NCI-H446 treated with DMSO at 0.1 percent for 48 hours (cell line): ENCODE measurements at places on chromosomes 12 and 14.
A peak's percentile ranks its signal among the peaks of the same experiment; 100 is the strongest.

DNA sequence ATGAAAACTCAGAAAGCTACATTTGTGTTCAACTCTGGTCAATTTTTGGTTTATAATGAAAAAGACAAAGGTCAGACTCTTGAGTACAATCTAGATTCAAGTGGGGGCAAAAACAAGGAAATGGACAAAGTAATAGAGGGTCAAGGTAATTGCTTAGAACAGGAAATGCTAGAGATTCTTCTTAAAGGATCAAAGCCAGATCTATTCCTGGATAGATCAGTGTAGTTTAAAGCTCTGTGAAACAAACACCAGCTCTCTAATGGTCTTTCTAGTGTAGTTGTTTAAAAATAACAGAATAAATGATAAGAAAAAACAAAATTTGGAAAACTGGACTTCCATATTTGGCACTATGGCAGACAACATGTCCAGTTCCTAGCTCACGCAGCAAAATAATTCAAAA, 70.7 kb upstream of the SLC8A3 start:
- no peak for DNase-seq

DNA sequence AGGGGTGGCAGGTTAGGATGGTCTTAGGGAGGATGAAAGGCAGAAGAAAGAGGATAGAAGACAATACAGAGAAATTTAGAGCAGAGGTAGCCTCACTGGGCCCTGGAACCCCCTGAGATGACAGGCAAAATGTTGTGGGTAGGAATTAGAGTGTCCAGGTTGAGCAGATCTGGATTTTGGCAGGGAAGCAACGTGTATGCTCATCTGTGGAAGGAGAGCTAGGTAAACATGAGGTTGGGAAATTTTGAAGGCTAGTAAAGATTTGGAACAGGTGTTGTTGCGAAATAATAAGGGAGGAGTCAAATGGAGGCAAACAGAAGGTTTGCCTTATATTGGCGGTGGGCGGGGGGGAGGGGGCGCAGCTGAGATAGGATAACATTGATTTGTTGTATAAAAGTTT, 5.3 kb downstream of the HSD17B6 start:
- DNase-seq, result no peak

DNA sequence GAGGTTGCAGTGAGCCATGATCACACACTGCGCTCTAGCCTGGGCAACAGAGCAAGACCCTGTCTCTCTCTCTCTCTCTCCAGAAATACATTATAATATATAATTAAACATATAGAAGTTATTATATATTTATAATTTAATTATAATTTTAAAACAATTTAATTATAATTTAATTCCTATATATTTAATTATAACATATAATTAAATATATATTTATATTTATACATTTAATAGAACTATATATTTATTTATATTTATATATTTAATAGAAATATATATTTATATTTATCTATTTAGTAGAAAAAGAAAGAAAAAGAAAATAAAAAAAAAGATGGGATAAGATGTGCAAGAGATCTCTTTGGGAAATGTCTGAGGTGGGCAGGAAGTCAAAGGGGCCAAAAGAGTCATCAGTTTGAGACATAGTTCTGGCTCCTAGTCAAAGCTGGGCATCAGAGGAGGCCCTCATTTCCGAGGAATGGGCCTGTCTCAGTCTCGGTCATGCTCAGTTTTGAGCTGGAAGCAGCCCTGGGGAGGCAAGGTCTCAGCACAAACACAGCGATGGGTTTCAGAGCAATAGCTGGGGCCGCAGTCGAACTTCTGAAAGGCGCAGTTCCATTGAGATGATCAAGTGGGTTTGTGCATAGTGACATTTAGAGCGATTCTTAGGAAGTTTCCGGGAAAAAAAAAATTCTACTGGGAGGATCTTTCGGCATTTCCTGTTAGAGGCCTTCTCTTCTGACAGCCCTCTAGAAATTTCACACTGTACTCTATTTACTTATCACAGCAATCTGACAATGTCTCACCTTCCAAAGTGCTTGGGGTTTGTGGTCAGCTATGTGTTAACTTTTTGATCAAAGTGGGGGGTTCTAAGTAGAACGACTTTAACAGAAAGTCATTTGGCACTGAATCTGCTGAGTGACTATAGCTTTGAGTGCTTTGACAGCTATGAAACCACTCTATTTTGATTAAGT, 58.7 kb upstream of the GZMB start:
- DNase-seq, result no peak

DNA sequence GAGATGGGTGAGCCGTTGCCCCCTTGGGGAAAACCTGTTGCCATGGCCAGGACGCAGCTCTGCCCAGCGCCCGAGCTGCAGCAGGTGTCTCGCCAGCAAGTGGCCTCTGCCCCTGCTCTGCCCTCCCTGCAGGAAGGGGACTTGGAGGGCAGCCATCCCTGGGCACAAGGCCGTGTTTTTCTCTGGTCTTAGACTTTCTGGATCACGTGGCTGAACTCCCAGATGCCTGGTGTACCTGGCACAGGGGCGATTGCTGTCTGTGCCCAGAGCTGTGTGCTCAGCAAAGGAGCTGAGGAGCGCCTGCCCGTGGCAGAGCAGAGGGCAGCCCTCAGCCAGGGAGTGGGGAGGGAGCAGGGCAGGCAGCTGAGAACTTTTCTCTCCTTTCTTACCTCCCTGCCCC, 38.0 kb downstream of the TMEM63C start:
- no peak for DNase-seq

DNA sequence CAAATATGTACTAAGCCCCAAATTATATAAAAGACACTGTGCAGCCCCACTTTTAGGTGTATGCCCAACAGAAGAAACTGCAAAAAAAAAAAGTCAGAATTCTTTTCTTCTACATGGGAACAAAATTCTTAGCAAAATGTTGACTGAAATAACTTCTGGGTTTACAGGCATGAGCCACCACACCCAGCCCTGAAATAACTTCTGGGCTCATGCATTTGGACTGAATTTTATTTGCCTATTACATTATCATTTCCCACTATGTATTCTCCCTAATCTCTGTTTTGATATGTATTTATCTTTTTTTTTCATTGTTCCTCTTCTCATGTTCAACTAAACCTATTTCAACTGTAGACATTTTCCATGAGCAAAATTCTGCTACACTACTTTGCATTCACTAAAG, 169.2 kb downstream of the GRIN2B start:
- DNase-seq, result no peak

- no peak for DNase-seq
These were observed 455.0 kb upstream of the TMEM132C start for GRCh38 chr12:127811988-127812387.

DNA sequence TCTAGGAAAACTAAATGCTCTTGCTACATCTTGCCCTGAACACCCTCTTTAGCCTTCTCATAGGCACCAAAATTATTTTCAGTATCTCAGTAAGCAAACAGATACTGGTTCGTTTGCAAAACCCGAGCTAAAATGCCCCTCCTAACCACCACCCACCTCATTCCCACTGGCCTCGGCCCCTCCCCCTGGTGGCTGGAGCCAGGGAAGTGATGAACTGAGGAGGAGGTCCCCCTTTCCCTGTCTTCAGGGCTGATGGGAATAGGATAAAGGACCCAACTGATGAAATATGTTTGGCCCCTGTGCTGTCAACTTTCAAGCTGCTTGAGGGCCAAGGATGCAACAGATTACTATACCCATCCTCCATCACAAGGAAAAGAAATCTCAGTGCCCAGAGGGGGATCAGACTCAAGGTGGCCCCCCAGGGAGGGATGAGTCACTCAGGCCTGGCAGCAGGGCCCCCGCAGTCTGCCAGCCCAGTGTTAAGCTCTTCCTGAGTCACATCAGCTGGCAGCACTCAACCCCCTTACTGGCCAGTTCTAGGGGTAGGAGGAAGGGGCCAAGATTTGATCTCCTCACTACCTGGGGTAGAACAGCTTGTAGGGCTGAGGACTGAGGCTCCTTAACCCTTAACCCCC, 1.7 kb downstream of the ANKRD52 start:
- peak; percentile 9 for DNase-seq

DNA sequence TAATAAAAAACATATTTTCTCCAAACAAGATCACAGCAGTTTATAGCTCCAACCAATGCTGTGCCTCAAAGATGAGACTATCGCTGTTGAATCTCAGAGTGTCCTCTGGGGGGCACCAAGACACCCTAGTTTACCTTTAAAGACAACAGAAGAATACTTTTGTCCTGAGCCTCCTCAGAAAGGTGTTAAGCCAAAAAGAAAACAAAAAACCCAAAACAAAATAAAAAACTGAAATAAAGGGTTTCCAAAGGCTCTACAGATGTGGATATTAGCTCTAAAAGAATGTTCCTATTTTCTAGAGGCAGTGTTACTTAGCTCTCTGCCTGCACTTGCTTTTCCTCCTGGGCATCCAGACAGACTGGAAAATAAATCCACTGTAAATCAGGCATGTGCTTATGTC, 86.9 kb upstream of the TTC7B start:
- DNase-seq, result peak; percentile 43

GRCh38 chr14:99531251-99532096, 50.3 kb downstream of the CCNK start:
- peak; percentile 44 for DNase-seq
